ENCODE measurements at places on chromosomes 13 and 19.

- DNase-seq: no peak
These were observed 1.6 kb downstream of the REEP6 start for GRCh38 chr19:1492474-1493006.

- no peak for DNase-seq
These were observed 52.1 kb upstream of the USPL1 start for GRCh38 chr13:30565658-30566057.

DNA sequence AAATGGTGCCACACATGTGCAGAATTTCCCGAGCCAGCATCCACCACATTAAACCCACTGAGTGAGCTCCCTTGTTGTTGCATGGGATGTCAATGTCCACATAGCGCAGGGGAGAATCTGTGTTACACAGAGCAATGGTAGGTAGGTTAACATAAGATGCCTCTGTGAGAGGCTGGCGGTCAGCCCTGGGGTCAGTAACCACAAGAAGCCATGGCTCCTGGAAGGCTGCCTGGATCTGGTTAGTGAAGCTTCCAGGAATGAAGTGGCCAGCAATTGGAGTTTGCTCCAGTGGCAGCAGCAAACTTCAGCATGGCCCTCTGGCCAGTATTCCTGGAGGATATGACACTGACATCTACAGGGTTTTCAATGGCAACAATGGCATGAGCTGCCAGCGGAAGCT, 37.0 kb upstream of the PCDH9 start:
- no peak for DNase-seq

DNA sequence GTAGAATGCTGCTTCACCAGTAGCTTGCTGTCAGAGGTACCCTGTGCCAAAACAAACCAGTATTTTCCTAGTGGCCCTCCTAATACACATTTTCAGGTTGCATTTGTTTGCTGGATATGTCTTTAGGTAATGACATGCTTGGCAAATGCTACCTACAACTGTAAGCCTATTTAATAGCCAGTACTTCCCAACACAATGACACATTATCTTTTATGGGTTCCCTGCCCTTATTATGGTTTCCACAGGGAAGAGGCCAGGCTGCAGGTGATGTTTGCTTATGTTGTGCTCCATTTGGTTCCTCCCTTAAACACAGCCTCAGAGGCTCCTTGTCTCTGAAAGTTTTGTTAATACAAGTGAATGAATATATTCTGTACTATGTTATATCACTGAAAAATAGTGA, 24.7 kb downstream of the FRY start:
- DNase-seq: peak; percentile 88

DNA sequence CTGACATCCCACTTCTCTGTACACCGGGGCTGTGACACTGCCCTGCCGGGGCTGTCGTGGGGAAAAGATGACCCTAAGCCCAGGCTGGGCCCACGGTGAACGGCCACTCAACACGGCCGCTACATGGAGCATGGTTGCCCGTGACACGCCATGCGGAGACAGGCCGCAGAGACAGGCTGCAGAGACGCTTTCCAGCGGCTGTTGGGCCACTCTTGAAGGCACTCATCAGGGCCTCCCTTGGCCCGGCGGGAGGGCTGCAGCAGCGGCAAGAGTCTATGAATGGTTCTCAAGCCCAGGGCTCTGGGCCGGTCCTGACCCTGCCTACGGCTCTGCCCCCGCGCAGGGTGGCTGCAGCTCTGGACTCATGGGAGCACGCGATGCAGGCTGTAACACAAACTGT, 22.1 kb downstream of the ADPRHL1 start:
- DNase-seq: no peak

DNA sequence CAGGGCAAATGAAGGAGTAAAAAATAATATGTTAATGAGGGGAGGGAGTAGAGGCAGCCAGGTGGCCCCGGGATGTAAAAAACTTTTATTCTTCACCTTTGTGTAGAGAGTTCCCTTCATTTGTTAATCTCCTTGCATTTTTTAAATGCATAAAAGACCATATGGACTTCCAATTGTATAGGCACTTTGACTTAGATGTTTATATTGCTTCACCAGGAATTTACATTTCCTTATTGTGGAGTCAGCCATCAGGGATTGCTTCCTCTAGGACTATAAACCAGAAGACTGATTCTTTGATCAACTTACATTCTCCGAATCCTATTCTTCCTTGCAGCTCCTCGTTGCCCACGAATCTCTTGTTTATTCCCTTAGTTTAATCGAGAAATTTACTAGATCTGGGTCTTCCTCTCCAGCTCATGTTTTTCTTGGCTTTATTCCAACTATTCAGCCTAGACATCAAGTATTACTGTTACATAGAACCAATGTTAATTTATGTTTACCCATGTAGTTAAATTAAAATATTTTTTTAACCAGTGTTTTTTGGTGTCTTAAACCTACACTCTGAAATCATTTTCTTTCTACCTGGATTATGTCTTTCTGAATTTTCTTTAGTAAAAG, 1187.0 kb upstream of the SLC10A2 start:
- DNase-seq: no peak

DNA sequence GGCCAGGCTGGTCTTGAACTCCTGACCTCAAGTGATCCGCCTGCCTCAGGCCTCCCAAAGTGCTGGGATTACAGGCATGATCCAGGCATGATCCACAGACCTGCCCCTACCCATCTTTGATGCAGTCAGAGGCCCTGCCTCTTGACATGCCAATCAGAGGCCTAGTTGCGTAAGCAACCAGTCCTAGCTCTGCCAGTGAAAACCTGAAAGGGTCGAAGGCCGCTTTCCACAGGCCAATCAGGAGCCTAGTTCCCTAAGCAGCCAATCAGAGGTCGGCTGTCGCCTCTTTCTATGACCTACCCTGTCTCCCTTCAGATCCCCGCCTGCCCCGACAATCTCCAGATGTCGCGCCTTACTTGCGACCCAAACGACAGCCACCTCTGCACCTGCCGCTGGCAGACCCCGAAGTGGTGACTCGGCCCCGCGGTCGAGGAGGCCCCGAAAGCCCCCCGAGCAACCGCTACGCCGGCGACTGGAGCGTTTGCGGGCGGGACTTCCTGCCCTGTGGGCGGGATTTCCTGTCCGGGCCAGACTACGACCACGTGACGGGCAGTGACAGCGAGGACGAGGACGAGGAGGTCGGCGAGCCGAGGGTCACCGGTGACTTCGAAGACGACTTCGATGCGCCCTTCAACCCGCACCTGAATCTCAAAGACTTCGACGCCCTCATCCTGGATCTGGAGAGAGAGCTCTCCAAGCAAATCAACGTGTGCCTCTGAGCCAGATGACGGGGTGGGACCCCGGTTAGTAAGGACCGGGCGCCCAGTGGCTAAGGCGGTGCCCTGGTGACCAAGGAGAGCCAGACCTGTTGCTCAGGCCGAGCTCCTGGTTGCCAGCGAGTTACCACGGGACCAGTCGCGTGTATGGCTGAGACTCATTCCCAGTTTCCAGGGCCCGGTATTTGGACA, 6.3 kb downstream of the SYDE1 start:
- DNase-seq: no peak

DNA sequence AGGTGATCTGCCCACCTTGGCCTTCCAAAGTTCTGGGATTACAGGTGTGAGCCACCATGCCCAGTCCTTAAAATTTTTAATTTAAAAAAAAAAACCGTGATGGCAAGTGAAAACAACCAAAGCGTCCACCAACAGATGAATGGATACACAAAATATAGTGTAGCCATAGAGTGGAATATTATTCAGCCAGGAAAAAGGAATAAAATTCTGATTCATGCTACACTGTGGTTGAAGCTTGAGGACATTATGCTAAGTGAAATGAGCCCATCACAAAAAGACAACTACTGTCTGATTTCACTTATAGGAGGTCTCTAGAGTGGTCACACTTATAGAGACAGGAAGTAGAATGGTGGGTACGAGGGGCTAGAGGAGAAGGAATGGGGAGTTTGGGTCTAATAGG, 26.3 kb upstream of the KLF2 start:
- DNase-seq: no peak

- no peak for DNase-seq
These were observed 492.1 kb upstream of the GPC6 start for GRCh38 chr13:92734545-92734944.

GRCh38 chr13:36857253-36857652, 38.2 kb downstream of the RFXAP start:
- no peak for DNase-seq

DNA sequence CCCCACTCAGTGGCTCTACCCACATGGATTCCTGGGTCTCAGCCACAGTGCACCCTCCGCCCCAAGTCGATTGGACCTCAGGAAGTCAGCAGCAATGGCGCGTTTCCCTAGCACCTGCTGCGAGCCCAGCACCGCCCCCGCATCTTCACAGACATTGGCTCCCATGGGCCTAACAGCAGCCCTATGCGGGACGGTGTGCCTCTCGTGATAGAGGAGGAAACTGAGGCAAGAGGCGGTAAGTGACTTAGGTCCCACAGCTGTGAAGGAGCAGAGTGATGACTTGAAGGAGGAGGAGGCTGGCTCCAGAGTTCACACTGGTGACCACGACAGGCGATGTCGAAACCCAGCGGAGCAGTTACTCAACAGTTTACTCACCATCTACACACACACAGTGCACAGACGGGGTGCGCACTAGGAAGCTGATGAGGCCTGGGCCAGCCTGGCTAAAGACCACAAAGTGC, 104.5 kb upstream of the SOX1 start:
- DNase-seq: no peak

DNA sequence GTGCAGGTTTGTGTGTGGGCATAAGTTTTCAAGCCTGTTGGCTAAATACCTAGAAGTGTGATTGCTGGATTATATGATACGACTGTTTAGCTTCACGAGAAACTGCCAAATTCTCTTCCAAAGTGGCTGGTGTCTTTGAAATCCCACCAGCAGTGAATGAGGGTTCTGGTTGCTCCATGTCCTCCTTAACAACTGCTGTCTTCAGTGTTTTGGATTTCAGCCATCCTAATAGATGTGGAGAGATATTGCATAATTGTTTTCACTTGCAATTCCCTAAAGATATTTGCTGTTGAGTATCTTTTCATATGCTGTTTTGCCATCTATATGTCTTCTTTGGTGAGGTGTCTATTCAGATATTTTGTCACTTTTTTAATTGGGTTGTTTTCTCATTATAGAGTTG, 390.5 kb downstream of the ZNF536 start:
- DNase-seq: no peak

GRCh38 chr19:29897466-29897865, 44.6 kb upstream of the URI1 start:
- DNase-seq: no peak

DNA sequence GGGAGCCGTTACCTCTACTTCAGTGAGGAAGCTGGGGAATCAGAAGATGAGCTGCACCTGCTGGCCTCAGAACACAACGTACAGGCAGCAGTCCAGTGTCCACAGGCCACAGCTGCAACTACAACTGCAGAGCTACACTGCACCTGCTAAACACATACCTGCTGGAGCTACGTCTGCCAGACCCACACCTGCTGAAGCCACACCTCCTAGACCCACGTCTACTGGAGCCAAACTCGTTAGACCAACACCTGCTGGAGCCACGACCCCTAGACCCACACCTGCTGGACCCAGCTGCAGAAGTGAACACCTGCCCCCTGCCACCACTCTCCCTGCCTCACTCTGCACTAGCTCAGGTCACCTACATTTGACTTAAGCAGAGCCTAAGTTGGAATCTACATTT, 169.9 kb downstream of the USP12 start:
- peak; percentile 96 for DNase-seq

- peak; percentile 85 for DNase-seq
These were observed 727 bp downstream of the CERS1 start for GRCh38 chr19:18895038-18895823.

GRCh38 chr13:106302011-106302410, 233.5 kb downstream of the EFNB2 start:
- no peak for DNase-seq

- DNase-seq: no peak
These were observed 2.2 kb upstream of the FCHO1 start for GRCh38 chr19:17748884-17749638.

DNA sequence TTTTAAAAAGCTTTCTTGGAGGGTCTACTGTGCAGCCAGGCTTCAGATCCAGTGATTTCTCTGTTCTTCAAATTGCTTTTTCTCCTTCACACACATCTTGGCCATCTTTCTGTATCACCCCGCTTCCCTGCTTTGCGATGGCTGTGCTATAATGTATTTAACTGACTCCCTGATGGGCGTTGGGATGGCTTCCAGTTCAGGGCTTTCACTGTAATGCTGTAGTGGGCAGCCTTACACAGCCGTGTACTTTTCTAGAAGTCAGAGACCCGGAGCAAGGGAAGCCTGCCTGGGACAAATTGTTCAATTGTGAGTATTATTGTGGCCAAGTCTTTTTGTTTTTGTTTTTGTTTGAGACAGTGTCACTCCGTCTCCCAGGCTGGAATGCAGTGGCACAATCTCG, 19.4 kb upstream of the PAK4 start:
- DNase-seq: no peak

- DNase-seq: no peak
These were observed 36.5 kb downstream of the STARD13 start for GRCh38 chr13:33249066-33249465.

- DNase-seq: no peak
These were observed 11.6 kb upstream of the FPR3 start for GRCh38 chr19:51783372-51783771.

DNA sequence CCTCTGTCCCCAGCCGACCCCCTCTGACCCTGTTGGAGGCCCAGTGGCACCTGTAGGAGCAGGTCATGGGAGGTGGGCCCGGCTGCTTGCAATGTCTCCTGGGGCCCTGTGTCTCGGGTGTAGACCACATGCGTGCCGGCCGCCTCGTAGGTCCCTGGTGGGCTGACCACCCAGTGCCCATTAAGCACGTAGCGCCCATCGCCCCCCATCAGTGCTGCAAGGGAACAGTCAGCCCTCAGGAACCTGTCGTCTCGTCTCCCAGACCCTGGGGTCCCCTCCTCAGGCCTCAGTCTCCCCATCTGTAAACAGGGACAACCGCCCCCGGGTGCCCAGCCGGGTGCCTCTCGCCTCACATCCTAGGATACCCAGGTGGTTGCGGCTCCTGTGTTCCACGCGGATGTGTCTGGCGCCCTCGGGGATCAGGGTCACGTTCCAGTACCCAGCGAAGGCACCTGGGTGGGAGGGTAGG, 5.6 kb downstream of the ADAMTSL5 start:
- DNase-seq: no peak

- DNase-seq: no peak
These were observed 1597.6 kb downstream of the EFNB2 start for GRCh38 chr13:104937881-104938280.

- DNase-seq: peak; percentile 65
These were observed 5.0 kb upstream of the LINGO3 start for GRCh38 chr19:2312820-2313501.

- peak; percentile 1 for DNase-seq
These were observed 11.0 kb downstream of the XAB2 start for GRCh38 chr19:7618348-7618747.

- DNase-seq: no peak
These were observed 27.1 kb downstream of the ACTN4 start for GRCh38 chr19:38674388-38675171.

GRCh38 chr13:102651892-102652291, 43.0 kb downstream of the METTL21C start:
- DNase-seq: no peak

DNA sequence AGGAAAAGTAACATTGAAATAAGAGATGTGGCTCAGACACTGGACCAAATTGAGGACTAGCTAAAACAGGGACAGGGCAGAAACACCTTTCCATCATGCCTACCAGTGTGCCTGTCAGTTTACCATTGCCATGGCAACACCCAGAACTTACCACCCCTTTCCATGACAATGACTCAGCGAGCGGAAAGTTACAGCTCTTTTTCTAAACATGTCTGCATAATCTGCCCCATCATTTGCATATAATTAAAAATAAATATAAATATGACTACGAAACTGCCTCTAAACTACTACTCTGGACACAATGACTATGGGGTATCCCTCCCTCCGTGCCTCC, 96.0 kb downstream of the UBL3 start:
- DNase-seq: no peak

Data from NCI-H146 (cell line).